ENCODE measurements at places on chromosomes 11 and 22.
A peak's percentile ranks its signal among the peaks of the same experiment; 100 is the strongest.

DNA sequence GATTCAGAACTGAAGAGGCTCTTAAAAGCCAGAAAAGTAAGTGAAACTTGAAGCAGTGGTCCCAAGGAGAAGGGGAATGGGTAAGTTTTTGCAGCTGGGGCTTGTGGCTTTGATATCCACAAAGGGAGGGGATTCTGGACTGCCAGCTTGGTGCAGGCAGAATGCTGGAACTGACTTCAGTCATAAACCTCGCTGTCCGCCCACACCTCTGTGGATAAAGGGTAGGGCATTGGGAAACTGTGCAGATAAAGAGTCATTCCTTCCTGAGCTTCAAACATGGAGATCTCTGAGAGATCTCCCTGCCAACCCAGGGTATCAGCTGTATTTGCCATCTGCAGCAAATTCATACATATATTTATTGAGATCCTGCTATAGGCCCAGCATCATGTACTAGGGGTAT lies 124.3 kb upstream of the OR9Q1 start:
- DNase-seq = no peak

DNA sequence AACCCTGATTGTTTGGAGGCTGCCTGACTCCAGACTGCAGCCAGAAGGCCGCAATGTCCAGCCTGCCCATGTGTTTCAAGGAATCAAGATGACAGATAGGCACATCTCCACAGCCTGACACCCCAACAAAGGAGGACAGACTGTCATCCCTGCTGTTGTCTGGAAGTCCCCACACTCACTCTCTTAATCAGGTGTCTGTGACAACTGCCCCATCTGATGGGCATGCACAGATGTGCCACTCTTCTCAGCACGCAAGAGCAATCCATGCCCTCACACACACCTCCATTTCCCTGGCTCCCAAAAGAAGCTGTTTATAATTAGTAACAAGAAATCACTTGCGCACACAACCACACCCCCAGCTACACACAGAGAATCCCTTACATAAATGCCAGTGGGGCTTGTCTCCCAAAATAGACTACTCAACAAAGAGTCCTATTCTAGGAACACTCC lies 117.6 kb downstream of the C11orf58 start:
- DNase-seq = peak; percentile 67

- peak; percentile 61 for DNase-seq
These were observed 1.4 kb upstream of the STIM1 start for GRCh38 chr11:3853899-3854659.

GRCh38 chr11:2933375-2934020 lies 4.3 kb upstream of the PHLDA2 start:
- DNase-seq = no peak

GRCh38 chr11:125958872-125959400 lies 13.1 kb downstream of the VSIG10L2 start:
- no peak for DNase-seq

DNA sequence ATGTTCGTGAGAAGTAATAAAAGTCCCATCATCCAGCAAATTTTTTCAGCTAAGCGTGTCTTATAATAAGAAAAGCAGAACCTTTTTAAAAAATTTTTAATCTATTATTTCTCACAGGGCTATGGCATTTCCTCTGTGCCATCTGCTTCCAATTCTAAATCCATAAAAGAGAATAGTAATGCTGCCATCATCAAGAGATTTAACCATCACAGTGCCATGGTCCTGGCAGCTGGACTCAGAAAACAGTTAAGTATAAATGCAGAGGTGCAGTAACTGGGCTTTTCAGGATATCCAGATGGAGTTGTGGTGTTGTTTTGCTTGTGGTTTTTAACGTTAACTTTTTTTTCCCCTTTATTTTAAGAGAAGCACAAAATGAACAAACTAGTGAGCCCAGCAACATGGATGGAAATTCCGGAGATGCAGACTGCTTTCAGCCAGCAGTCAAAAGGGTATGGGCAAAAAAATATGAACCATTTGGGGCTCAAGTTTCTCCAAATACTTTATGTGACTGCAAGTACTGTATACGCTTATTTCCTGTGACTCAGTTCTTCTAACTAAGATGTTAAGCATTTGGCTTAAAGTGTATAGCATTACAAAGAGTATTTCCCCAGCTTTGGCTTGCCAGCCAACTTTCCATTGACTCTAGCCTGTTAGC lies 25.2 kb downstream of the GTF2H1 start:
- no peak for DNase-seq

GRCh38 chr11:78694152-78694551 lies 119.5 kb upstream of the NARS2 start:
- DNase-seq = no peak

DNA sequence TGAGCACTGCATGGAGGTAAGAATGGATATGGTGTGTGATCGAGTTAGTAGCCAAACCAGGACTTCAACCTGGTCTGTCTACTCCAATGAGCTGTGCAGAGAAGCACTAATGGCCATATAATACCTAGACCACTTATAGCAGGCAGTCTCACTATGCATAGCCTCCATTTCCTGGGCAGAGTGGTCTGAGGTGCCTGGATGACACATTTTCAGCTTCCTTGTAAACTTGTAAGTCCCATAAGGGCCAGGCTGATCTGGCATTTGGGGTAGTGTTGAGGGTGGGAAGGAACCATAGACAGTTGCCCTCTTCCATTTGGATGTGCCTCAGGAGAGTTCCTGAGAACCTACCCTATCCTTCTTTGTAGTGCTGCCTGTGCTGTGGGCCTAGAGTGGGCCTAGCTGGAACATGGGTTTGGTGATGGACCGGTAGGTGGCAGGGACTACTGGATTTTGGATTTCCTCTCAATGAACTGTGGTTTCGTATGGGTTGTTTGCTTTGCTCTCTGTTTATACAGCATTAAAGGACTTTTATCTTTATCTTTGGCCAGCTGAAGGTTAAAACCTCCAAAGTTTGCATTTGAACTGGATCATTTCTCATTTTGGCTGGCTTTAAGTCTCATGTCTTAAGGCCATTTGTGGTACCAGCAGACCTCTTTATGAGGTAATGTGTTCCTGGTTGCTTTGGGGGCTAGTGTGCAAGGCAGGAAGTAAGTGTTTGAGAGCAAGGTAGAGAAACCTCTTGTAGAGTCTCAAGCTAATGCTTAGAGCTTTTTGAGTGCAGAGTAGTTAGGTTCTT lies 86.9 kb downstream of the STIM1 start:
- DNase-seq = no peak

DNA sequence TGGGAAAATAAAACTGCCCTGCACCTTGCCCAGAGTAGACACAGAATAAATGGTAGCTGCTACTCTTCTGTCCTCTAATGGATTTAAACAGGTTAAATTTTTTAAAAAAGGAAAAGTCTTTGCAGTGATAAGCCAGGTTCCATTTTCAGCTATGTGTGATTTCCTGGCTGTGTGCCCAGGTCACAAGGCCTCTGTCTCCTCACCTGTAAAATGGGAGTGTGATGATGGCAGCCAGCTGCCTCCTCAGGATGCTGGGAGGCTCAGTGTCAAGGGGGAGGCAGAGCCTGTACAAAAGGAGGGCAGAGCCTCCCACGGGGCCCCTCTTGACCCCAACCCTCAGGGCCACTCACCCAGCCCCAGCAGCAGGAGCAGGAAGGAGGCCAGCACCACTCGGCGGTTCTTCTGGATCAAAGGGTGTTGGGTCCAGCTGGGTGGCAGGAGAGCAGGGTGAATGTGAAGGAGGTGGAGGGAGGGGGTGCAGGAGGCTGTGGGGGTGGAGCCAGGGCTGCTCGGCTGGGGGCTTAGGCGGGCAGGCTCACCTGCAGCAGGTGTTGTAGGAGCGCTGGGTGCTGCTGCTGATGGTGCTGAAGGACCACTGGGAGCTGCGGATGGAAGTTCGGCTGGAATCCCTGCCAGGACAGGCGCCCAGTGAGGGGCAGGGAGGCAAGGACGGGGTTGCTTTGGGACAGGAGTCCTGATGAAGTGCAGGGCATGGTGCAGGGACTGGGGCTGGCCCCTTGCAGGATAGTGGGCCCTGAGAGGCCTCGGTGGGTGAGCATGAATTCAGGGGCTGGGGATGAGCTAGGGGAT lies 1.9 kb downstream of the TMEM134 start:
- DNase-seq = no peak

DNA sequence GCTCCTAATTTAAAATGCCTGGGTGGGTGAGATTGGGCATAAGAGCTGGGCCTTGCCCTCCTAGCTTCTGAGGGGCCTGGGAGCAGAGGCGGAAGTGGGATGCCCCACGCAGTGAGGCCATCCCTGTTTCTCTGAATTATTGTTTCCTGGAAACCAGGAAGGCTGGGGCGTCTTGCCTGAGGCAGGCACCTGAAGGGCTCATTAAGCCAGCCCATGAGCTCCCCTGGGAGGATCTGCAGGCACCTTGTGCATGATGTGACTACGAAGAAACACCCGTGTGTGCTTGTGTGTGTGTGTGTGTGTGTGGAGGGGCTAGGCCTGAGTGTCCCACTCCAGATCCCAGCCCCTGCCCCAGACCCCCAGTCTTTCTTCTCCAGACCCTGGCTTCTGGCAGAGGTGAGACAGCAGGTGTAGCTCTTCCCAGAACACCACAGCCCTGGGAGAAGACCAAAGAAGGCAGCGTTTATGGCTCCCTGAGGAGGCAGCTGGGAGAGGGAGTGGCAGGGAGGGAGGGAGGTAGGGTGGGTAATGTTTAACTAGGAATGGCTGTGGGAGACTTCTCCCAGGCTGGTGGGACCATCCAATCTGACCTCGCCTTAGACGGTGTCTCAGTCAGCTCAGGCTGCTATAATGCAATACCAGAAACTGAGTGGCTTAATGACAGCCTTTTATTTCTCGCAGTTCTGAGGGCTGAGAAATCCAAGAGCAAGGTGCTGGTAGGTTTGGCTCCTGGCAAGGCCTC lies 2.1 kb upstream of the BATF2 start:
- no peak for DNase-seq

DNA sequence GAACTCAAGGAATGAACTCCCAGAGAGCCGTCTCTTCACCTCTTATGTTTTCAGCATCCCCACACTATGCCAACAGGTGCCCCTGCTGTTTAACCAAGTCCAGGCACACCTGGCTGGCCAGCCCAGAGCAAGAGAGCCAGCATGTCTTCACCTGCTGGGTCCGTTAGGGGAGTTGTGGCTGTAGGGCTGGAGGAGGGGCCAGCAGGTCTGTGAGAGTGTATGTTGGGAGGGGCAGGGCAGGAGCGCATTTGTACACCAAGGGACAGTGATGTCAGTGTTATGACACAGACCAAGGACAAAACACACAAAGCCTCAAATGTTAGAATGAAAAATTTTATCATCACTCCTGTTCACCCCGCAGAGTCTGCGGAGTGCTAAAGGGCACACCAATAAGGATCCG lies 5.8 kb downstream of the PATZ1 start:
- no peak for DNase-seq

- DNase-seq = no peak
These were observed 727.4 kb downstream of the ETS1 start for GRCh38 chr11:127859941-127860354.

DNA sequence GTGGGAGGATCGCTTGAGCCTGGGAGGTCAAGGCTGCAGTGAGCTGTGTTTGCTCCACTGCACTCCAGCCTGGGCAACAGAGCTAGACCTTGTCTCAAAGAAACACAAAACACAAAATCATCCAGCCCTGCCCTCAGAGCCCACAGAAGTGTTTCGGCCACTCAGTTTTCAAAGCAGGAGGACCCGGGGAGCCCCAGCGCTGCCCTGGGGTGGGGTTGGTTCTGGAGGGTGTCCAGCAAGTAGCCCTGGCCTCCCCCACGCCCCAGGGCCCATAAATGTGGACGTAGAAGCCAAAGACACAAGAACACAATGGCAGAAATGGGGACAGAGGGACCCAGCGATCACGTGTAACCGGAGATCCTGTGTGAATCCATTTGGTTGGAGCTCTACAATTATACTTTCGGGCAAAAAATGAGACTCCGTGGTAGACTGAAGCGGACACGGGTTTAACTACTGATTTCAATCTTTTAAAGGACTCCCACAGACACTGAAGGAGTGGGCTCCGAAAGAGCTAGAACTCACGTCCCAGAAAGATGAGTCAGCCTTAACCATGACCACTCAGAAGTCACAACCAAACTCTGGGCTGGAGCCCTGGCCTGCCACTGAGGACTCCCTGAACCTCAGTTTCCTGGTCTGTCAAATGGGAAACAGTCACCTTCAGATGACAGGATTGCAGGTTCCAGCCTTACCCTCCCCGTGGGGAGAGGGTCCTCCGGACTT lies 9.0 kb upstream of the CYTH4 start:
- no peak for DNase-seq

- no peak for DNase-seq
These were observed 17.3 kb downstream of the APOL3 start for GRCh38 chr22:36143066-36143815.

GRCh38 chr11:33588056-33588455 lies 112.6 kb downstream of the C11orf91 start:
- no peak for DNase-seq

DNA sequence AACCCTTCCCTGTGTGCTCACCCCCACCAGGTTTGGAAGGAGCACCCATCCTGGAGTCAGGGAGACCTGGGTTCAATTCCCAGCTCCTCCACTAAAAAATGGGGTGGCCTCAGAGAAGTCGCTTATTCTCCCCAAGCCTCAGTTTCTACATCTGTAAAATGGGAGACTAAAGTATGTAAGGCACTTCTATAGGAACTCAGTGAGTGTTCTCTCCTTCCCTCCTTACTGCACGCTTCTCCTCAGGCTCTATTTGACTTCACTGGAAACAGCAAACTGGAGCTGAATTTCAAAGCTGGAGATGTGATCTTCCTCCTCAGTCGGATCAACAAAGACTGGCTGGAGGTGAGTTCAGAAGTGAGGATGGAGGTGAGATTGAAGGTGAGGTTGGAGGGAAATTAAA lies 11.3 kb downstream of the NCF4 start:
- no peak for DNase-seq

DNA sequence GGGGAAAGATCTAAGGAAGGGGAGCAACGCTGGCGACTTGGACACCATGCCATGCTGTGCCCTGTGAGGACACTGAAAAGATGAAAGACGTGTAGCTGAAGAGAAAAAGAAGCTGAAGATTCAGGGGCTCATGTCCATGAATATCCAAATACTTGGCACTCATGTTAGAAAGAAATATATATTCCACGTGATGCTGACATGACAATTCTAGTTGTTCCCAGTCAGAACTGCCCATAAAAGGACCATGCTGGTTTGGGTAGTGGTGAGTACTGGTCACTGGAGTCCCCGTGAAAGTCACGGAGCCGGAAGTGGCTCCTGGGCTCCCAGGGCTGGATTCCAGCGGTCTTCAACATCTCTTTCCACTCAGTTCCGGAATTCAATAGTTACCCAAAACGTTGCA lies 9.9 kb downstream of the MS4A15 start:
- no peak for DNase-seq

- DNase-seq = no peak
These were observed 75.3 kb downstream of the ST3GAL4 start for GRCh38 chr11:126430581-126431335.

DNA sequence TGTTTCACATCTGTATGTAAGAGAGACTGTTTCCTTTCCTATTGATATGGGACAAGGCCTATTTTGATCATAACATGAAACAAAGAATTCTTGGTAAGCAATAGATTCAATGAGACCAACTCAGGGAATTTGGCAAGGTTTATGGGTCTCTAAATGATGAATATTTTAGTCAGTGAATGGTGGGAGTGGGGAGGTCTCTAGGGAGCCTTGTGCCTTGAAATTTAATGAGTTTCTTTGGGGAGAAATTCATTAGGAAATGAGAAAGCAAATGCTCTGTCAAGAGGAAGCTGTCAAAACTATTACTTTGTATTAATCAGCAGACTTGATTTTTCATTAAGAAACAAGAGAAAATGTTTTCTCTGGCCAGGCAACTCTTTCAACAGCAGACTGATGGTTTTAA lies 921.7 kb upstream of the API5 start:
- DNase-seq = no peak

GRCh38 chr11:30483056-30483455 lies 103.1 kb downstream of the MPPED2 start:
- DNase-seq = no peak

Measured in putamen (tissue), 1 donor.